CD4-positive, alpha-beta T cell treated with Interleukin-21 for 1 hour (primary cell): ENCODE measurements at places on chromosomes 12 and 14.

DNA sequence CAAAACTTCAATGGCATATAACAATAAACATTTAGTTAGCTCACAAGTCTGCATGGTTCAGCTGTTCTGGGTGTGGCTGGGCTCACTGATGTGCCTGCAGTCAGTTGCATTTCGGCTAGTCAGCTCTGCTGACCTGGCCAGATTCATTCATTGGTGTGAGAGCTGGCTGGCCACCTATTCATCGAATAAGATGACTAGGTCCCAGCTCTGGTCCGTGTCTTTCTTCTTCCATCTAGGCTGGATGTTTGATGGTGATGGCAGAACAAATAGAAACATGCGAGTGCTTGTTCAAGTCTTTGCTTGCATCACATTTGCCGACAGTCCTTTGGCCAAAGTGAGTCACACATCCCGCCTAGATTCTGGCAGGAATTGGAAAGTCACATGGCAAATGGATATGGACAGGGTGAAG, 203.3 kb upstream of the CRY1 start:
- no peak for DNase-seq

- DNase-seq: no peak
These were observed 20.5 kb upstream of the CORO1C start for GRCh38 chr12:108751821-108752220.

- no peak for DNase-seq
These were observed 16.5 kb downstream of the SIX1 start for GRCh38 chr14:60632777-60633176.

- DNase-seq: no peak
These were observed 209.1 kb downstream of the PAX9 start for GRCh38 chr14:36870776-36871175.

DNA sequence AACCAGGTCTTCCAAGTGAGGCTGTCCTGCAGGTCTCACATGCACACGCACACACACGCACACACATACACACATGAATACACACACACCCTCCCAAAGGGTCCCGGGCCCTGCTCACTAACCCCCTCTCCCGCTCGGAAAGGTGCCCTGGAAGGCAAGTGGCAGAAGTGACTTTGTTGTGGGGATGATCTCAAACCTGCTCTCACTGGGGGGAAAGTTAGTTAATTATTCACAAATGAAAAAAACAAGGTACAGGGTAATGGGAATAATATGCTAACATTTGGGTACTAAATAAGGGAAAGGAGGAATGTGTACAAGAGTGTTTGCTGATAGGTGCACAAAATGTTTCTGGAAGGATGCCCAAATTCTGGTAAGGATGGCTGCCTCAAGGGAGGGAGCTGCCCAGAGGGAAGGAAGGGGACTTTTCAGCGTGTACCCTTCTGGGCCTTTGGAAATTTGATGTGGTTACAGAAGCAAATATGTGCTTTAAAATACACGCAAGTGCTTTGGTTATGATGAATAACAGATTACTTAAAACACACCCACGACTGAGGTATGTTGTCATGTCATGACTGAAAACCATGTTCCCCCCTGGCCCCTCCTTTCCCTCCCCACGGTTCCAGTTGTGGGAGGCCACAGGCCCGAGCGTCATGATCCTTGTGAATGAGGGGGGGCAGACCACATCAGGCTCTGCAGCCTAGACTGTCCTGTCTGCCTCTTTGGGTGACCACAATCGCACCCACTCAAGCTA, 43.3 kb upstream of the PLEKHG6 start:
- no peak for DNase-seq
